Activated naive CD4-positive, alpha-beta T cell treated with anti-CD3 and anti-CD28 coated beads, Interleukin-2, amount 50 U/mL, for 72 hours (primary cell): ENCODE measurements at places on chromosomes 3 and 15.

- no peak for DNase-seq
Observed at GRCh38 chr3:138063416-138063815, 52.0 kb downstream of the DZIP1L start.

GRCh38 chr15:25863111-25863967 is at the start of gene ATP10A:
TSS of gene ATP10A (minus strand) at chr15:25863327. CDS start at chr15:25863096, 231 bp downstream.
- DNase-seq: peak; percentile 51

DNA sequence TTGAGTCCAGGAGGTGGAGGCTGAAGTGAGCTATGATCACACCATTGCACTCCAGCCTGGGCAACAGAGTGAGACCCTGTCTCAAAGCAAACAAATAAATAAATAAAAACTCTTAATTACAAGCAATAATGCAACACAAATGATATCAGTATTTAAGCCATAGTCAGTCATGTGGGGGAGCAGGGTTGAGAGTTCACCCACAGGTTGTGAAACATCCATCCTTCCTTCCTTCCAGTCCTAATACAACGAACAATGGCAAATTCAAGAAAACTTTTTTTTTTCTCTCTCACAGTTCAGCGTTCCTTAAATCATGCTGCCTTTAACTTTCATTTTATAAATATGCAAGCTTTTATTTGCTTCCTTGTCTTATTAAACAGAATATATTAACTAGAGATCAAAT is 24.1 kb downstream of the ZNF592 start:
- no peak for DNase-seq

DNA sequence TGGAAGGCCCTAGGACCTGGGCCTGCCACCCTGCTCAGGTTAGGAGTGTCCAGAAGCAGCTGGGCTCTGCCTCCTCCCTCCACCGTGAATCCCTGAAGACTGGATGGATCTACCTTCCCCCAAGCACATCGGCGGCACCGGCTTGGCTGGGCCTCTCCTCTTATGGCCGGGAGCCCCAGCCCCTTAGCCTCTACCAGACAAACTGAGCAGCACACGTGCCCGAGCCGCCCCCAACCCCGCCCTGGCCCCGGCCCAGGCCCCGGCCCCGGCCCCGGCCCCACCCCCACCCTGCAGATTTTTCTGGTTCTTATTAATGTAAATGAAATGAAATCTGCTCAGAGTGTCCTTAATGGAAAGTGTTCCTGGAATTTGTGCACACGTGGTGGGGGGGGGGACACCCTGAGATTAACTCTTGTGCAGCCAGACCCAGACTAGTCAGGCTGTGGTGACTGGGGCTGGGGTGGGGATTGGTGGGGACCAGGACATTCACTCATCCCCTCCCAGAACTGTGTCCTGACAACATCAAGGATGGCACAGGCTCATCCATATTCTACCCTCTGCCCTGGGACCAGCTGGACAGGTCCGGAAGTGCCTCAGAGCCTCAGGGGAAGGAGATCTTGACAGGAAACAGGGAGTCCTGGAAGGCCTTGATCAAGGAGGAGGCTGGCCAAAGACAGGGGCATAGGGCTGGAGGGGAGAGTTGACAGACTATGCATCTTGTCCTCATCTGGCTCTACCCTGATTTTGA is 30.9 kb upstream of the SEMA3F start:
- DNase-seq: no peak

DNA sequence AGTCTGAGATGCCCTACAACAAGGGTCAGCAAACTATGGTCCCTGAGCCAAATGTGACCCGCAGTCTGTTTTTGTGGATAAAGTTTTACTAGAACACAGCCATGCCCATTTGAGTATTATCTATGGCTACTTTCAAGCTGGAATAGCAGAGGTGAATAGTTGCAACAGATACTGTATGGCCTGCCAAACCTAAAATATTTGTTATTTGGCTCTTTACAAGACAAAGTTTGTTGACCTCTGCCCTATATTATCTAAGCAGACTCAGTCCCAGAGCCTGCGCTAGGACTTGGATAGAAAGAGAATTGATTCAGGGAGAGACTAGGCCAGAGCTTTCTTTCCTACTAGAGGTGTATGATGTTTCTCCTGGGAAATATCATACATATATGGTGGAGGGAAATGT is 81.7 kb upstream of the NMNAT3 start:
- DNase-seq: no peak

- no peak for DNase-seq
Observed at GRCh38 chr3:14765576-14766427, 53.0 kb upstream of the FGD5 start.

DNA sequence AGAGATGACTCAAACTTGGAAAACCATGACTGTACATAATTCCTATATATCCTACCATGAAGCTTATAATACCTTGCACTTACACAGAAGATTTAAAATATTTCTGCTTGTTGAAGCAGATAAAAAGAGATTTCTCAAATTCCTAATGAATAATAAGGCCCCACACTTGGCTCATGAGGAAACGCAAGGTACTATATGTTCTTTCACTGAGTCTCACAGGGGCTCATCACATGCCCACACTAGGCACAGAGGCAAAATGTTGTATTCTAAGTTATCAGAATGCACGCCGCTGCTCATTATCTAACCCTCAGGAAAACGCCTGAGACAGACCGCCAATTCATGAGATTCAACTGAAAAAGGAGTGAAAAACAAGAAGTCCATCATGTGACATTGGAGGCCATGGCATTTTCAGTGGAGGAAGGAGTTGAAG is 5.6 kb downstream of the MYO1E start:
- no peak for DNase-seq

DNA sequence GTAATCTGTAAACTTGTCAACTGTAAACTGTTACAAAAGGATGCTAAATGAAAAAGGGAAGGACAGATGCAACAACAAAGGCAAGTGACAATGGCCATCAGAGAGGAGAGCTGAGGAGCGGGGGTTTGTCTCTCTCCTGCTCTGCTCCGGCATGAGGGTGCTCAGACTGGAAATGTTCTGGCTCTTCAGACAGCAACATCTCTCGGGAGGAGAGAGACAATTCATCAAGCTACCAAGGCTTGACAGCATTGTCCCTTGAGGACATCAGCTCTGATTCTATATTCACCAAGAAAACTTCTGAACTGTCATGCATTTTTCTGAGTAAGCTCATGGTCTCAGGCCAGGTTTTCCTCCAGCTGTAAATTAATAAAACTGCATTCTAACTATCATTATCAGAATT is 408.2 kb downstream of the IGSF11 start:
- DNase-seq: no peak

- DNase-seq: no peak
Observed at GRCh38 chr3:173923204-173923603, 525.7 kb downstream of the NLGN1 start.

DNA sequence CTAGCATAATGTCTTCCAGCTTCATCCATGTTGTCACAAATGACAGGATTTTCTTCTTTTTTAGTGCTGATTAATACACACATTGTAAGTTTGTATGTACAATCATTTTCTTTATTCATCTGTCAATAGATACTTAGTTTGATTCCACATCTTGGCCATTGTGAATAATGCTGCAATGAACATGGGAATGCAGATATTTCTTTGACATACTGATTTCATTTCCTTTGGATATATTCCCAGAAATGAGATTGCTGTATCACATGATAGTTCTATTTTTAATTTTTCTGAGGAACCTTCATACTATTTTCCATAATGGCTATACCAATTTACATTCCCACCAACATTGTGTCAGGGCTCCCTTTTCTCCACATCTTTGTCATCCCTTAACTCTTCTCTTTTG is 117.9 kb downstream of the MEIS2 start:
- no peak for DNase-seq

DNA sequence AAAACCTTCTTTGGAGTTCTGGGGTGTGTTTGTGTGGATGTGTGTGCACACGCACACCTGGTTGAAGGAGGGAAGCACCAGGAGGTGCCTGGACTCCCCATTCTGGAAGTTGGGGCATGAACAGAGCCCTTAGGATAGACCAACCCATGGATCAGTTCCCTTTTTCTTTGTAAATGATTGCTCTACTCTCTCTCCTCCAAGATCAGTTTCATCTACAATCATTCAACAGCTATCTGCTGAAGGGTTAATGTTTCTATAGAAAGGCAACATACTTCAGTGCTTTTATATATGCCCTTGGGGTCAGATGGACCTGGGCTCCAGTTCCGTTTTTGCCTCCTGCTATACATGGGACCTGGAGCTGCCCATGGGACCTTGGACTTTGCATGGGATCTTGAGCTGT is 352.1 kb upstream of the CFAP20DC start:
- DNase-seq: no peak

- no peak for DNase-seq
Observed at GRCh38 chr3:43465109-43465508, 156.7 kb downstream of the ANO10 start.

- DNase-seq: no peak
Observed at GRCh38 chr3:45185461-45185860, 39.3 kb upstream of the CDCP1 start.

GRCh38 chr15:51878446-51879386 is 49.3 kb downstream of the TMOD3 start:
- no peak for DNase-seq

GRCh38 chr15:70589221-70589620 is 174.1 kb downstream of the UACA start:
- DNase-seq: no peak

DNA sequence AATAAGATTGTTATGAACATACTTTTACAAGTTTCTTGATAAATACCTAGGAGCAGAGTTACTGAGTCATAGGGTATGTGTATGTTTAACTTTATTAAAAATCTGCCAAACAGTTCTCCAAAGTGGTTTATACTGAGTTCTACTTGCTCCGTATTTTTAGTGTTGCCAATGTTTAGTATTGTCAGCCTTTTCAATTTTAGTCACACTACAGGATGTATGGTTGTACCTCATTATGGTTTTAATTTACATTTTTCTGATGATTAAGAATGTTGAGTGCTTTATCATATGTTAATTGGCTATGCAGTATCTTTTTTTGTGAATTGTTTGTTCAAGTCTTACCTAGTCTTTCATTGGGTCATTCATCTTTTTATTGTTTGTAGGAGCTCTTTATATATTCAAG is 4.3 kb downstream of the TMOD3 start:
- no peak for DNase-seq

DNA sequence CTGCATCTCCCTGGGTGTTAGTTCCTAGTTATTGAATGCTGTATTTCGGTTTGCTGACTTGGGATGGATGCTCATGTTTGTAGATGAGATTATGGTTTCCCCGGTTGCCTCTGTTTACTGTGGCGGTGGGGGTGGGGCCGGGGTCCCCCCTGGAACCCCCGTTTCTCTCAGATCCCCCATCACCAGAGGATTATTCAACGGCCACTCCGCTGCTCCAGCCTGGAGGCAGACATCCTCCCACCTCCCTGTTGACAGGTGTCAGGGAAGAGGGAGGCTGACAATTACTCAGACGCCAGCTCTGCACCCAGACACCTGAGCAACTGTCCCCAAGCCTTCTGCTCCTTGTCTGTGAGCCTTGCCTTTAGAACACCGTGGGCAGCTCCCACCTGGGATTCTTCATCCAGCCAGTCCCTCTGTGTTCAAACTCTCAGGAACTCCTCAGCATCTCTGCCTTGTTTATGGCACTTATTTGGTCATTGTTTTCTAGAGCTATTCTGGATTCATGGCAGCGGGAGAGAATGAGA is 95.9 kb upstream of the PRR20G start:
- DNase-seq: no peak

DNA sequence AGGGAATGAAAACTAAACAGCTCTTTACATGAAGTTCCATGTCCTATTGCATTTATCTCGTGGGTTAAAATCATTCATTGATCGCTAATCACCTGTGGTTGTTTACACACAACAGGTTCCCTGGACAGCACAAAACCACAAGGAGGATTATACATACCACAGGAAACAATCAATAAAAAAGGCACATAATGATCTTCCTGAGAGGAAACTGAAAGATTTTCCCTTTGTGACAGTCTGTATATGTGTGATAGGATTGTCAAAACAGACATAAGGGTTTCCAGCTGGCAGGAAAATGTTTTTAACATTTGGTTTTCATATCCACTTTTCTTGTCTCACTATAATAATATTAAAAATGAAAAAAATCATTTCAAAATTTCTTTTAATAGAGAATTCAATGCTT is 541.8 kb downstream of the NLGN1 start:
- no peak for DNase-seq

- peak; percentile 28 for DNase-seq
Observed at GRCh38 chr15:89492111-89492641, 4.2 kb downstream of the RHCG start.

- peak; percentile 89 for DNase-seq
Observed at GRCh38 chr3:13420831-13421765, 976 bp upstream of the NUP210 start.

GRCh38 chr15:31487811-31488436 is 161.3 kb downstream of the KLF13 start:
- DNase-seq: no peak

GRCh38 chr15:90071220-90071807 is 31.0 kb downstream of the IDH2 start:
- DNase-seq: no peak

GRCh38 chr15:71349336-71349735 is 234.1 kb downstream of the THSD4 start:
- no peak for DNase-seq

DNA sequence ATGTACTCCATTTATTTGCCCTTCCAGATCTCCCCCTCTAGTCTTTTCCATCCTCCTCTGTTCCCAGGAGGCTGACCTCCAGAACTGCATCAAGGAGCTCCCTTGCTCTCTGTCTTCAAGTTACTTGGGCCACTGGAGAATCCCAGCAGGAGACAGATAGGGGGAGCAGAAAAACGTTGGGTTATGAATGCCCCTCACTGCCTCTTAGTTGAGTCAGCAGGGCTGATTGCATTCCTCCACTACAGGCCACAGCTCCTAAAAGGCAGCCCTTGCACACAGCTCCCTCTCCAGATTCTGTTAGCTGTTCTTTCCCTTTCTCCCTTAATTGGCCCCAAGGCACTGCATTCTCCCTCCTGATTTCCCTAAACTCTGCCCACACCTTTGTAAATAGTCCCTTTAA is 12.4 kb upstream of the CEP152 start:
- no peak for DNase-seq

GRCh38 chr3:48187579-48188265 is 495 bp downstream of the CDC25A start:
- peak; percentile 60 for DNase-seq

DNA sequence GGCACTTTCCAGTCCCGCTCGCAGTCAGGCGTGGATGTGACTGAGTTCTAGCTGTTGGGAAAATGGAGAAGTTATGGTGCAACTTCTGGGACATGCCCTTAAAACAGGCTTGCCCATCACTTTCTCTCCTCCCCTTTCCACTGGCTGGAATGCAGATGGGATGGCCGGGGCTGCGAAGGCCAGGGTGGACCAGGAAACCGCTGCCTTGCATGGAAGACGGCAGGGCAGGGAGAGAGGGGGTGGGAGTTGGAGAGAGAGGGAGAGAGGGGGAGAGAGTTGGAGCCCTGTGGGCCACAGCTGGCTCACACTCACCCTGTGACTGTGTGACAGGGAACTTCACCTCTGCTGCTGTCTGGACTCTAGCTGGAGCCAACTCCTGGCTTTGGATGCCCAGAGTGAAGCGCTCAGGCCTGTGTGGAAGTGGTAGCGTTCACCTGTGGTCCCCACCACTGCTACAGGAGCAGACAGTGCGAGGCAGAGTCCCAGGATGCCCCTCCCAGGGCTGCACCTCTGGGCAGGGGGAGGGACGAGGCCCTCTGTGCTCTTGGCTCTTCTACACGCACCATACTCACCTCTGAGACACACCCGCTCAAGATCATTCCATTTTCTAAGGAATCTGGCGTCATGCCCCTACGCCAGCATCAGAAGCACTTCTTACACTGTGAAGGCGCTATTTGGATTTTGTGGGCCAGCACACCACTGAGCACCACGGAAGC is 36.6 kb downstream of the KLHL25 start:
- no peak for DNase-seq

- DNase-seq: no peak
Observed at GRCh38 chr3:39870706-39871105, 61.3 kb downstream of the MYRIP start.

GRCh38 chr15:39131609-39132008 is 449.3 kb upstream of the THBS1 start:
- DNase-seq: no peak
